Right kidney (tissue), 9 donors: ENCODE measurements at places on chromosomes 12 and 14.

DNA sequence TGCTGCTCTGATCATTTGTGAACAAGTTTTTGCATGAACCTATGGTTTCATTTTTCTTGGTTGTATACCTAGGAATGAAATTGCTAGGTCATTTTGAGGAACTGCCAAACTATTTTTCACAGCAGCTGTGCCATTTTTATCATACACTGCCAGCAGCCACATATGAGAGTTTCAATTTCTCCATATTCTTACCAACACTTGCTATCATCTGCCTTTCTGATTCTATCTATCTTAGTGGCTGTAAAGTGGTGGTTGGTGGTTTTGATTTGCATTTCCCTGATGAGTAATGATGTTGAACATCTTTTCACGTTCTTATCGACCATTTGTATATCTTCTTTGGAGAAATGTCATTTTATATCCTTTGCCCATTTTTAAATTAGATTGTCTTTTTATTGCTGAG is 146.1 kb downstream of the C12orf75 start:
- no peak for DNase-seq

- DNase-seq, result no peak
Observed at GRCh38 chr14:55912344-55912743, 205.9 kb upstream of the PELI2 start.

DNA sequence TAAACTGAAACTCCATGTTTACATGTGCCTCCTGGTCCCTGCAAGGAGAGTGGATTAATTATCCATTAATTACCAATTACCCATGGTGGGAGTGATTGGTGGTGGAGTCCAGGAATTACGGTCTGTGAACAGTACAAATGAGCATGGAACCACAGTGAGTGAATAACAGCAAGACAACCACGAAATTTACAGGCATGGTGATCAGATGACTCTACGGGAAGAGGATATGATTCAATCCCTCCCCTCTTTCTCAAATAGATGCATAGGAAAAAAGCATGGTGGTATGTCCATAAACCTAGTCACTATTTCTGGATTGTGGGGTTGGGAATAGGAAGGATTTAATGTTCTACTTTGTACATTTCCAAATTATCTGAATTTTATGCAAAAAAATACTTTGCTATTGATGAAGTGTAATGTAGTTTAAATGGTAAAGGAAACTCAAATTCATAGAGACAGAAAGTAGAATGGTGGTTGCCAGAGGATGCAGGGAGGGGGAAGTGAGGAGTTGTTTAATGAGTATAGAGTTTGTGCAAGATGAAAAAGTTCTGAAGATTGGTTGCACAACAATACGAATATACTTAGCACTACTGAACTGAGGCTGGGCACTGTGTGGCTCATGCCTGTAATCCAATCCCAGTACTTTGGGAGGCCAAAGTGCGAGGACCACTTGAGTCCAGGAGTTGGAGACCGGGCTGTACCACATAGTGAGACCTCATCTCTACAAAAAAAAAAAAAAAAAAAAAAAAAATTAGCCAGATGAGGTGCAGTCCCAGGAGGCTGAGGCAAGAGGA is 41.2 kb upstream of the C12orf75 start:
- no peak for DNase-seq

DNA sequence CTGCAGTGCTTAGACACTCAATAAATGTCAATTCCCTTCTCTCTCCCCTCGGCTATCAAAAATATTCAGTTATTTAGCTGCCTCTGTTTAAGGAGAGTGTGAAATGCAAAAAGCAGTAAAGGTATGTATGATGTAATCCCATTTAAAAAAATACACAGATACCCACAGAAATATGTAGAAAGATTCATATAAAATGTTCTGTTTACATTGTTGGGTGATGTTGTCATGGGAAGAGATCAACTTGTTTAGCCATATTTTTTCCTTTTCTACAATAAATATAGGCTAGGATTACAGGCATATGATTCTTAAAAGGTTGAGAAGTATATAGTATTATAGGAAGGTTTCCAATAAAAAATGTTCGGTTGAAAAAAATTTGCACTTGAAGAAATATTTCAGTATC is 7.8 kb downstream of the PPP2R3C start:
- DNase-seq, result no peak

DNA sequence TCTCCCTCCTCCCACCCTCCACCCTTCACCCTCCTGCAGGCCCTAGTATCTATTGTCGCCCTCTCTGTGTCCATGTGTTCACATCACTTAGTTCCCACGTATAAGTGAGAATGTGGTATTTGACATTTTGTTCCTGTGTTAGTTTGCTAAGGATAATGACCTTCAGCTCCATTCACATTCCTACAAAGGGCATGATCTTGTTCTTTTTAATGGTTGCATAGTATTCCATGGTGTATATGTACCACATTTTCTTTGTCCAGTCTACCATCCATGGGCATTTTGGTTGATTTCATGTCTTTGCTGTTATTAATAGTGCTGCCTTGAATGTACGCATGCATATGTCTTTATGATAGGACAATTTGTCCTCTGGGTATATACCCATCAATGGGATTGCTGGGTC is 29.6 kb downstream of the C12orf71 start:
- DNase-seq, result no peak

DNA sequence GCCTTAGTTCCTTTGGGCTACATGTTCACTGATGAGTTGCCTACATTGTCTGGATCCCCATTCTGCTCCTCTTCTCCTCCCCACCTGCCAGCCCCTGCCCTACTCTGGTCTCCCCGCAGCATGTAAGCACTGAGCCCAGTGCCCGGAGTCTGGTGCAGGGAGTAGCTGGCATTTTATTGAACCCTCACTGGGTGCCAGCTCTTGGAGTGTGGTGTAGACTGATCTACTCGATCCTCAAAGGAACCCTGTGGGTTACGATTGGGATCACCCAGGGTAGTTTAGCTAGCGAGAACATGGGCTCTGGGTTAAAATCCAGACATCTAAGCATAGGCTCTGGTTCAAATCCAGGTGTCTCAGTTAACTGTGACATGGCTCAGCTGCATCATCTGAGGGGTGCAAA is 8.3 kb upstream of the SERPINA6 start:
- no peak for DNase-seq

GRCh38 chr14:103483600-103483999 is 39.0 kb downstream of the CKB start:
- no peak for DNase-seq

- no peak for DNase-seq
Observed at GRCh38 chr14:94680862-94681288, 68.7 kb downstream of the SERPINA3 start.

DNA sequence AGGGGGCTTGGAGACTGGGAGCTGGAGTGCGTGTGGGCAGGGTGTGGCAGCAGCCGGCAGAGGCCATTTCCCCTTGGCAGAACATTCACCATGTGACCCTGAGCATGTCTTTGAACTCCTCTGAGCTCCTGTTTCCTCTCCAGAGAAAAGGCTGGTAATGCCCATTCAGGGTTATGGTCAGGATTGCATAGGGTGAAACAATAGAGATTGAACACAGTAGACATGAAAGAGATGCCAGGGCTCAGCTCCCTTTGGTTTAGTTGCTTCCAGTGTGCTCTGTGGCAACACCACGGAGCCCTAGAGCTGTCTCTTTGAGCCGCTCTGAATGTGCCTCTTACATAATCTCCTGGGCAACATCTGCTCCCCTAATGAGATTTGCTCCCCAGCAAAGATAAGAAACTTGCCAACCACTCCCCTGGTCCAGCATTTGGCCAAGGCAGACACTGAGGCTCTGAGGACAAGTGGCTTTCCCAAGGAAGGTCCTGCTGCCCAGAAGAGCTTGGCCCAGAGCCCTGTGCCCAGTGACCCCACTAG is 4.6 kb downstream of the IFI27 start:
- DNase-seq, result no peak

DNA sequence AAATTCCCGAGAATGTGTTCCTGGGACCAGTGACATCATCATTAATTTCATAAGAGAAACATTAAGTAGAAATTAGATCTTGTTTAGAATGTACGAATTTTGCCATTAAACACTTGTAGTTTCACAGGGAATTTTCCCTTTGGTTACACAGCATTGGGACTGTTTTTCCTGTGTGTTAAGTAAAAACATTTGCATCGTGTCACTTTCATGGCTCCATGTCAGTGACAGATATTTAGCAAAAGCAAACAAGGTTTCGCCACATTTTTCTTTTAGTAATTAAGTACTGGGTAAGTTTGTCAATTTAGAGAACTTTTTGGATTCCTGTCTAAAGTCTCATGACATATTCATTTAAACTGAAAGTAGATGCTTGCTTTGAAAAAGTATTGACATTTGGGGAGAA is 45.5 kb upstream of the OVCH1 start:
- no peak for DNase-seq

- DNase-seq, result no peak
Observed at GRCh38 chr12:10722502-10722904, 620 bp downstream of the YBX3 start.

DNA sequence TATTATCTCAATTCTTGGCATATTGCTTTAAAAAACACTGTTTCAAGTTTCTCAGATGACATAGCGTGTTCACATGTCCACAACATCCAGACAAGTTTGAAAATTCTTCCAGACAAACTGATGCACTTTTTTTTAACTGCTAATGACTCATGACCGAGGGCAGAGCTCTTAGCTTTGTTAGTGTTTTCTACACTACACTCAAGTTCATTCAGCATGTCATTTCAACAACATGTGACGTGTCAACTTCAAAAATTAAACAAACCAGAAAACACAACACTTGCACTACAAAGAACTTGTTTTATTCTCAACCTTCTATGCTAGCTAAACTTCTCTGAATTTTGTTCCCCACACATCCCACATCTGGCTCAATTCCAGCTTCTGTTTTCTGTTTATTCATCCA is 1186.3 kb upstream of the FLRT2 start:
- DNase-seq, result no peak
